Left lung (tissue), 14 donors: ENCODE measurements at places on chromosomes 13 and 19.

DNA sequence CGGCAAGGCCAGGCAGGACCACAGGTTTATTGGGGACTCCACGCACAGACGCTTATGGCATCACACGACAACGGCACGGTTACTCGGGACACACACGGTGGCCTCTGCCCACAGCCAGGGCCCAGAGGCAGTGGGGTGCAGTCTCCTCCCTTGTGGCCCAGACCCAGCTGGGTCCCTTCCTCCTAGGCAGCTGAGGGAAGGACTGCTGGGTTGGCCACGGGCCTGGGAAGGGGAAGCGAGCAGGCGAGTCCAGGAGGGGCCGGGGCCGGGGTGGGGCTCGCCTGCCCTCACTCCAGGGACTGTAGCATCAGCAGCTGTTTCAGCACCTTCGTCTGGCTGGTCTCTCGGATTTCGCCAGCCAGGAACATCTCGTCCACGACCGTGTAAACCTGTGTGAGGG is 12.5 kb downstream of the AP2S1 start:
- DNase-seq = no peak

- DNase-seq = no peak
These were observed 126.1 kb downstream of the KDM4B start for GRCh38 chr19:5094768-5095567.

DNA sequence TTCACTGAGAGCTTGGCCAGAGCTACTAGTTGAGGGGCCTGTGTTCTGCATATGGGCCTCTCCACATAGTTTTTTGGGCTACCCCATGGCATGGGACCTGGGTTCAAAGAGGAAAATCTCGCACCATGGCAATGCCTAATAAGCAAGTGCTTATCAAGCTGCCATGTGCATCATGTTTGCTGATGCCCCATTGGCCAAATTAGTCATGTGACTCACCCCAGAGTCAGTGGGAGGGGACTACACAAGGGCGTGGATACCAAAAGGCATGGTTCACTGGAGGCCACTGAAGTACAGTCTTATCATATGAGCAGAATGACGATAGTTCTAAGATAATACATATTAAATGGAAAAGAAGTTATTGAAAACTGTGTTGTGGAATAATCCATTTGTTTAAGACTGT is 214.8 kb downstream of the LMO7 start:
- no peak for DNase-seq

DNA sequence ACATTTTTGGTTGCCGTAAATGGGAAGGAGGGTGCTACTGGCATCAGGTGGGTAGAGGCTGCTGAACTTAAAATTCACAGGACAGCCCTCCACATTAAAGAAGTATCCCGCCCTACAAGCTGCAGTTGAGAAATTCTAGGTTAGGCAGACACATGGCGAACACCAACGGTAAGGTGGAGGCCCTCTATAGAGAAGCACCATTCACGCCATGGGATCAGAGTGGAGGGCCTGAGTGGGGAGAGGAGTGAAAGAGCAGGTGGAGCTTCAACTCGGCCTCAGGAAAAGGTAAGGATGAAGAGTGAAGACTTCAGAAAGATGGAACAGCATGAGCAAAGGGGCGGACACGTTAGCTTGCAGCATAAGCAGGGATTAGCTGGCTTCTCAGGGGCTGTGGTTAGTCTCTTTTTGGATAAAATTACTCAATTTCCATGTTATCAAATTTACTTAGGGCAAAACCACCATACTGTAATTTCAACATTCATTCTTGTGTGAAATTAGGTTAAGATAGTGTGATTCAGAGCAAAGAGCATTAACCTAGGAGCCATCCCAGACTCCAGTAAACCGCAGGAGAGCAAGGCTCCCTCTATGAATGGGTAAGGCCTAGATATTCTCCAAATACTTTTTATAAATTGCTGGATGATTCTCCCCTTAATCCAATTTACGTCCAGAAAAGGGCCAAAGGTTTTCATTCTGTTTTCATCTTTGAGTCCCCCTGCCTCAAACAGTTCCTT is 1.2 kb downstream of the EEF1AKMT1 start:
- no peak for DNase-seq

DNA sequence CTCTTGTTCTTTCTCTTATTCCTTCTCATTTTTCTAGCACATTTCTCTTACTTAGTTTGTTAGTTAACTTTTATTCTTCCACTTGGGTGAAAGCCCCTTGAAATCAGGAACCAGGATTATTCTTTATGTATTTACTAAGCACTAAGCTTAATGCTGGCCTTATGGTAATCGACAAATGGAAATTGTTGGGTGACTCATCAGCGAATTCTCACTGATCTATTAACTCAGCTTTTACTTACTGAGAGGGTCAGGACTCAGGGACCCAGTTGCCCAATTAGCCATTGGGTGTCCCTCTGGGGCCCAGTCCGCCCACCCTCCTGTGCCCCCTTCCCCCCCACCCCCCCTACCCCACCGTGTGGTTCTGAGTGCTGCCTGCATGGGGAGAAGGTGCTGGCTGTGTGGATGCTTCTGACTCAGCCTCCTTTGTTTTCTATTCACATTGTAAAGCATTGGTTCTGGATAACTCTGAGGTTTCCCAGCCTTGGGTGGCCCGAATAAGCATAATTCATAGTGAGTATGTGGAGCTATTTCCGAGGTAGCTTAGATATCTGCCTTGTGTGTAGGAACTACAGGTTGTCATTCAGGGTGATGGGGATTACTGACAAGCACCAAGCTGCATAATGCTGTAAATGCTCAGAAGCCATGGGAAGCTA is 240.9 kb downstream of the FGF9 start:
- no peak for DNase-seq

- DNase-seq = no peak
These were observed 34.4 kb downstream of the AP1M1 start for GRCh38 chr19:16232127-16232526.

DNA sequence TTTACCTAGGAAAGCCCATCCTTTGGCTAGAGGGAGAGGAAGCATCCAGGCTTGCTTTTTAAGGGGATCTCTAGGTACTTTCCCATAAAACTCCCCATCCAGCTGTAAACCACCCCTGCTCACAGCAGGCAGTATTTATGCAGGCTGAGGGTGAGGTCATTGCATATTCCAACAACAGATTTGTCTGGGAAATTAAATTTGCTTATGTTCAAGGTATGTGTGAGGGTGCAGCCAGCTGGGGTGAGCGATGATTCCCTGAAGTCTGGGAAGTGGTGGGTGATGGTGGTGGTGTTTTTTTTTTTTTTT is 96.3 kb upstream of the C1QTNF9B start:
- no peak for DNase-seq

GRCh38 chr19:38878575-38879399 is 712 bp upstream of the RINL start:
- DNase-seq = no peak

- DNase-seq = no peak
These were observed 107.7 kb upstream of the HTR2A start for GRCh38 chr13:47004540-47004939.

DNA sequence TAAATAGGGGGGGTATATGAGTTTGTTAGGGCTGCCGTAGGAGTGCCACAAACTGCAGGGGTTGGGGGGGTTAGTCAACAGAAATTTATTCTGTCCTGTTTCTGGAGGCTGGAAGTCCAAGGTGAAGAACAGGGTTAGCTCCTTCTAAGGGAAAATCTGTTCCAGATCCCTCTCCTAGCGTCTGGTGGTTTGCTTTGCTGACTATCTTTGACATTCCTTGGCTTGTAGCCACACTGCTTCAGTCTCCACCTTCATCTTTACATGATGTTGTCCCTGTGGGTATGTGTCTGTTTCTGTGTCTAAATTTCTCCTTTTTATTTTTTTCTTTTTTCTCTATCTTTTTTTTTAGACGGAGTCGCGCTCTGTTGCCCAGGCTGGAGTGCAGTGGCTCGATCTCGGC is 8.1 kb upstream of the ICAM1 start:
- DNase-seq = no peak
